Stimulated activated CD4-positive, alpha-beta T cell treated with anti-CD3 and anti-CD28 coated beads, Interleukin-1b, Interleukin-23, amount 100 ng/mL, for 48 hours (primary cell): ENCODE measurements at places on chromosomes 6 and 20.

- no peak for DNase-seq
These were observed 104.0 kb upstream of the FRMD1 start for GRCh38 chr6:168182908-168183612.

- no peak for DNase-seq
These were observed 500.4 kb downstream of the COL12A1 start for GRCh38 chr6:74705451-74705850.

GRCh38 chr6:4920914-4921410 lies 82.9 kb downstream of the RPP40 start:
- DNase-seq, result no peak

- DNase-seq, result no peak
These were observed 193.3 kb downstream of the SASH1 start for GRCh38 chr6:148535976-148536375.

DNA sequence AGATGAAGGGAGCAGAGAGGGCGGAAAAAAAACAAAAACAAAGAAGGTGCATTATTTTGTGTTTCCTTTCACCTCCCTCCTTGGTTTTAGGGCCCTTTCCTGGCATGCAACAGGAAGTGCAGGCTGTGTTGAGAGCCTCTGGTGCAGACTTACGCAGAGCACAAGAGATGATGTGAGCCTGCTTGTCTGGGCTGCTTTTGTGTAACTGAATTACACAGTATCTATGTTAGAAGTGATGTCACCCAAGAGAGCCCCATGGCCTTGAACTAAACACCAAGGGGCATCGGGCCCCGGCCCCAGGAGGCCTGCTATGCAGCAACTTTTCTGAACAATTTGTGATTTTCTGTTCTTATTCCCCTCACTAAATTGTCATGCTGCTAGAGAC lies 25.5 kb downstream of the GNAS start:
- no peak for DNase-seq

DNA sequence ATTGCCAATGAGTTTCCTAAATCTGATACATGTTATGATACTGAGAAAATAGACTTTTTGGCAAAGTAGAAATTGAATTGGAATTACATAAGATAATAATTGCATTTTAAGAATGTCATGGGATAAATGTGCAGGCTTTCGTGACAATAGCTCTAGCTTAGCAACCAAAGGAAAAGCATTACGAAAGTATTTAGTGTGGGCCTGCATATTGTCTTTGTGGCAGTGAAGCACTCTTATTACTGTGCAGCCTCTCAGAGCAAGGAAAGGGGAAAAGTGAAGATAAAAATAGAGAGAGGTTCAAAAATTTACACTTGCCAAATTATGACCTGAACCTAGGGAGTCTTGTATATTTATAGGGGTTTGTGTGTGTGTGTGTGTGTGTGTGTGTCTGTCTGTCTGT lies 12.6 kb upstream of the DEFB113 start:
- no peak for DNase-seq

- DNase-seq, result no peak
These were observed 1.9 kb downstream of the GDF5 start for GRCh38 chr20:35436177-35436573.

- DNase-seq, result peak; percentile 43
These were observed 7.7 kb downstream of the NPEPL1 start for GRCh38 chr20:58700121-58700821.

DNA sequence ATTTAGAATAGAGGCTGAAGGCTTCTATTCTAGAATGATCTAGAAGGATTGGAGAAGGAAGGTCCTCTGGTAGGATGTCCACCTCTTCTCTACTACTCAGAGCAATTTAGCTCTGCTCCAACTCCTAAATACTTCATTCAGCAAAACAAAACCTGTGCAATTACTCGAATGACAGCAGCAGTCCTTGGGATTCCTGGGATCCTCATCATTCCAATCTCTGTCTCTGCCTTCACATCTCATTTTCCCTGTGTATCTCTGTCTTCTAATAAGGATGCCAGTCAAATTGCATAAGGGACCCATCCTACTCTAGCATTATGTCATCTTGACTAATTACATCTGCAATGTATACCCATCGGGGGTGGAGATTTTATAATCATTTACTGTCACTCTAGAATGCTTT lies 5.5 kb upstream of the AIG1 start:
- DNase-seq, result no peak

GRCh38 chr6:3731700-3732099 lies 19.8 kb downstream of the PXDC1 start:
- no peak for DNase-seq
